Caki2 (cell line): ENCODE measurements at places on chromosomes 5 and 9.

- DNase-seq: no peak
Observed at GRCh38 chr9:113467183-113467582, 3.7 kb downstream of the RGS3 start.

DNA sequence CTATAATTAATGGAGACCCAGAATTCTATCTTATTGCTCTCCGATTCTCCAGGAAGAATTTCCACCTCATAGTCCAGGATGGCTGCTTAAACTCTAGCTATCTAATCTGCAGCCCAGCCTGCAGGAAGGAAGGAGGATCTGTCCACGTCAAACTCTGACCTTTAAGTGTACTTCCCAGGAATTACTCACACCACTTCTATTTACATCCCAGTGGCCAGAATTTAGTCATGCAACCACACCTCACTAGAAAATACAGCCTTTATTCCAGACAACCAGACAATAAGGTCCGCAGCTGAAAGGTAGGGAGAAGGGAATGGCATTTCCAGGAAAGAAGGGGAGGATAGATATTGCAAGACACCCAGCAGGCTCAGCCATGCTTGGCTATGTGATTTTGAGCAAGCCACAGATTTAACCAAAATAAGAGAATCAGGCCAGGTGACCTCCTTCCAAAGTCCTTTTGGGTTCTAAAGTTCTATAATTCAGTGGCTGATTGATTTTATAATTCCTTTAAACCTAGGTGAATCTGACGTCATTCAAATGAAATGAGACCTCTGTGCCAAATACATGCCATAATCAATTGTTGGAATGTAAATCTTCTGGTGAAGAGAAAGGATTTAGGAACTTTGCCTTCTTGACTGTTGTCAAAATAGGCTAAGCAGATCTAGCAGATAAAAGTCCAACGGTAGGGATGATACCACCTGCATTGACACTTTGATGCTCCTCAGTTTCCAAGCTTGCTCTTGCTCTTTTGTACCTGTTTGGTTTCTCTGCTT, 3.7 kb upstream of the DENND1A start:
- DNase-seq: peak; percentile 31

- DNase-seq: no peak
Observed at GRCh38 chr9:16885931-16886330, 15.5 kb upstream of the BNC2 start.

- DNase-seq: no peak
Observed at GRCh38 chr9:83601463-83601862, 21.5 kb upstream of the IDNK start.

- DNase-seq: no peak
Observed at GRCh38 chr5:67015541-67016191, 180.9 kb downstream of the CD180 start.

DNA sequence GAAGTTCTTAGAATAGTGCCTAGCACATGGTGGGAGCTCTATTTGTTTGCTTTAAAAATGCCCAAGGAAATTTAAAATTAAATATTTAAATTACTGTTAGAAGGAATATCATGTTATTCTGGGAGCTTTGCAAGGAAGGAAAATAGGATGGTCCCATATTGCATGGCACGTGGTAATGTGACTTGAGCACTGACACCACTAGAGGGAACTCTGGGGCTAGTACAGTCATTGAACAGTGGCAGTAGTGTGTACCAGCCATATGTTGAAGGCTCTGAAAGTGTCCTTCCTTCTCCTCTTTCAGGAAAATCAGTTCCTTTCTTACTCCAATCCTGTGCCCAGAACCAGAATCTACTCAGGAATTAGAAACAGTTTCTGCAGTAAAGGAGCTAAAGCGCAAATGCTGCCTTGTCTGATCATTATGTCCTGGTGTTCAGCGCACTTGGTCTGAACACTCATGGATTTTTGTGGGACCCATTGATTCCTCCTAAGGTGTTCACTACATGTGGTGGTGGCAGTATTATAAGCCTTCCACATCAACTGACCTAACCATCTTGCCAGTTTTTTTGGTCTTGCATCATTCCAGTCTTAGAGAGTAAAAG, 54.1 kb downstream of the GDA start:
- DNase-seq: peak; percentile 10

- DNase-seq: peak; percentile 63
Observed at GRCh38 chr9:125521462-125522327, 185.3 kb downstream of the MAPKAP1 start.

GRCh38 chr5:139453683-139454567, 8.6 kb downstream of the ECSCR start:
- no peak for DNase-seq
